Stimulated activated CD8-positive, alpha-beta memory T cell treated with anti-CD3 and anti-CD28 coated beads, Interleukin-4, amount 100 ng/mL, for 1 hour (primary cell): ENCODE measurements at places on chromosomes 4 and X.

GRCh38 chrX:84322083-84322827 lies 134.3 kb upstream of the RPS6KA6 start:
- DNase-seq: no peak

GRCh38 chr4:129994715-129995114 lies 898.8 kb downstream of the C4orf33 start:
- DNase-seq: no peak

GRCh38 chrX:146160443-146161203 lies 343.0 kb downstream of the SLITRK2 start:
- no peak for DNase-seq

DNA sequence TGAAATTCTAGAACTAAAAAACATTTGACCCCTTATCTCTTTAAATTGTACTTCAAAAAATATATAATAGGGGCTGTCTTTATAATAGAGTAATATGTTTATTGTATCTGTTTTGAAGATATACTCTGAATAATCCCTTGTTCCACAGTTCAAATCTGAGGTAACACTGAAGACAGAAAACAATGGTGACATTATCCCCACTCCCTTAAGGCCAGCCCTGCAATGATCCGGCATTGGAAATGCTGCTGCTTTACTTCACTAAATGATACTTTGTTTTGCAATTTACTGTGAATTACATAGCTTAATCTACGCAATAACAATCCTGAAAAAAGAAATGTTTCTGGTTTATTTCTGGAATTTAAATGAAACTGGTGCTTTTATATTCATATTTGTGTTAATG lies 34.4 kb upstream of the ZFP42 start:
- DNase-seq: no peak

DNA sequence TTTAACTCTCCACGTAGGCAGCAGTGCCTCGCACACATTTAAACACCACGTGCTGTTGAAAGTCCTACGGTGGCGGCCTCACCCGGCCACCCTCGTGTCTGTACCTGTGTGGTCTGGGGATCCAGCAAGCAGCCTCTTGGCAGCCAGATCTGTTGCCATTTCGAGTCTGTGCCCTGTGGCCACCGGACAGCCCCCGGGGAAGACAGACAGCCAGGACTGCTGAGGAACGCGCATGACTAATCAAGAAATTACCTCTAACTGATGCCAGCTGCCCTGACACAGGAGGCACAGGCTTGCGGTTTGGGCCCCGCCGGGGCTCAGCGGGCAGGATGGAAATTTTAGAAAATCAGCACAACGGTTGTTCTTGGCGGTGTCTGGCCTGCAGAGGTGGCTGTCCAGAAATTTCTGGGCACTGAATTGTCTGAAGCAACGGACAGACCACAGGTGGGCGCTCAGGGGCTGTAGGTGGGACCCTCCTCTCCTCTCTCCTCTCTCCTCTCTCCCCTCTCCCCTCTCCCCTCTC lies 15.6 kb upstream of the ASMTL start:
- DNase-seq: peak; percentile 67

GRCh38 chr4:41060352-41061334 lies 153.7 kb downstream of the APBB2 start:
- DNase-seq: no peak

GRCh38 chr4:4592414-4592813 lies 50.6 kb upstream of the STX18 start:
- no peak for DNase-seq

DNA sequence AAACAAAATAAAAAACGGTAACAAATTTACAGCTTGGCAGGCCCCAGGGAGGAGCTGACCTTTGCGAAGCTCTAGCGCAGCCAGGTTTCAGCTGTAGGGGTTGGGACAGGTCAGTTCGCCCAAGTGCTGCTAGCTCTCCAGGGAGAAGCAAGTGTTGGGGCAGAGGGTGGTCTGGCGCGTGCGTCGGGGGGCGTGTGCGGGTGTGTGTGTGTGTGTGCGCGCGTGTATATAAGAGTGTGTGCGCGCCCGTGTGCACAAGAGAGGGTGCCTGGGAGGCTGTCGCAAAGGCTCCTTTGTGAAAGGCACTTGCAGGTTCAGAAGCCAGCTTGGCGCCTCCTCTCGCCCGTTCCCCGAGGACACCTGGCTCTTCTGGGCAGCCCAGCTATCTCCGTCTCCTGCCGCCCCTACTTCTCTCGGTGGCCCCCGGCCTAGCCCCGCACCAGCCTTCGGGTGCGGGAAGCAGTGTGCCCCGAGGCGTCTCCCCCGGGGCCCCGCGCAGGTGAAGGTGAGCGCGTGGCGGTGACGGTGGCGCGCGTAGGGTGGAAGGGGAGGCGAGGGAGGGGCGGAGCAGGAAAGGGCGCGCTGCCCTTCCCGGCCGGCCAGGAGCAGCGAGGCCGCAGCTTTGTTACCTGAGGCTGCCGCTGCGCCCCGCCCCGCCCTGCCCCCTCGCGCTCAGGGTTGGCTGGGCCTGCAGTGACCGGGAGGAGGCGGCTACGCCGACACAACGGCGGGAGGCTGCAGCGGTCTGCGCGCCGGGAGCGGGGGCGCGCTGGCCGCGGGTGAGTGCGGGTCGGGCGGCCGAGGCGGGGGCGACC lies at the start of gene FHDC1:
Gene FHDC1, plus strand, starts transcription at position 693 of the 815 bp plus-strand sequence. CDS start 6,735 bp downstream, outside the sequence.
- DNase-seq: no peak

- no peak for DNase-seq
Measured at GRCh38 chr4:70651864-70652506, 14.3 kb downstream of the JCHAIN start.

DNA sequence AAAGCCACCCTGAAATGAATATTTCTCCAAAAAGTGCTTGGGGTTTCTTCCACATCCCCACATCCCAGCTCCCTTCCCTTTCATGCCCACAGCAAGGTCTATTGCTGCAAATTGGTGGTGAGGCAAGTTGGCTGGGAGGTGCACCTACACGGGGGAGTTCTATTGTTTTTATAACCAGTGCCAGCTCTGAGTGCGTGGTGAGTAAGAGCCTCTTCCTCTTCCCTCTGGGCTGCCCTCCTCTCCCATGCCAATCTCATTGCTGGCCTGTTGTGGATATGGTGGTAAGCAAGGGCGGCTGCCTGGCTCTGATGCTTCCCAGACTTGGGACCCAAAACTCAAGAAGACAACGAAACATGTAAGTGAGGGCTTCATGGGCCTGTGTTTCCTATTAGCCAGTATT lies 204.3 kb downstream of the SHROOM3 start:
- no peak for DNase-seq

- DNase-seq: no peak
Measured at GRCh38 chrX:24920769-24921168, 95.0 kb downstream of the ARX start.

- DNase-seq: no peak
Measured at GRCh38 chr4:75637176-75637575, 6.8 kb upstream of the CDKL2 start.

- DNase-seq: no peak
Measured at GRCh38 chr4:23956601-23957364, 66.9 kb upstream of the PPARGC1A start.

- no peak for DNase-seq
Measured at GRCh38 chrX:132533409-132533808, 44.6 kb upstream of the MBNL3 start.

- no peak for DNase-seq
Measured at GRCh38 chrX:51891821-51892551, 1.4 kb upstream of the MAGED1 start.

- DNase-seq: no peak
Measured at GRCh38 chr4:6152869-6153705, 47.3 kb downstream of the JAKMIP1 start.

GRCh38 chrX:25083661-25084060 lies 67.9 kb upstream of the ARX start:
- no peak for DNase-seq

GRCh38 chr4:145883101-145883694 lies 55.4 kb downstream of the ZNF827 start:
- DNase-seq: no peak

DNA sequence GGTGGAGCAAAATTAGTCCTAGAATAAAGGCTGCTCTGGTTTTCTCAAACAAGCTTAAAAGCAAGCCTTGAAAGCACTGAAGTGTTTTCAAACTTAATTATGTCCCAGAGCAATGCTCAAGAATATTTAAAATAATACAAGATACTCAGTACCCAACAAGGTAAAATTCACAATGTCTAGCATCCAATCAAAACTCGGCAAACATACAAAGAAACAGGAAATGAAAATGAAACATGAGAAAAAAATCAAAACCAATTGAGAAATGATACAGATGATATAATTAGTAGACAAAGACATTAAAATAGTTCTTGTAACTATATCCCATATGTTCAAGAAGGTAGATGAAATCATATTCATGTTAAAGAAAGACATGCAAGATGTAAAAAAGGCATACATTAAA lies 45.0 kb upstream of the MAML3 start:
- no peak for DNase-seq

DNA sequence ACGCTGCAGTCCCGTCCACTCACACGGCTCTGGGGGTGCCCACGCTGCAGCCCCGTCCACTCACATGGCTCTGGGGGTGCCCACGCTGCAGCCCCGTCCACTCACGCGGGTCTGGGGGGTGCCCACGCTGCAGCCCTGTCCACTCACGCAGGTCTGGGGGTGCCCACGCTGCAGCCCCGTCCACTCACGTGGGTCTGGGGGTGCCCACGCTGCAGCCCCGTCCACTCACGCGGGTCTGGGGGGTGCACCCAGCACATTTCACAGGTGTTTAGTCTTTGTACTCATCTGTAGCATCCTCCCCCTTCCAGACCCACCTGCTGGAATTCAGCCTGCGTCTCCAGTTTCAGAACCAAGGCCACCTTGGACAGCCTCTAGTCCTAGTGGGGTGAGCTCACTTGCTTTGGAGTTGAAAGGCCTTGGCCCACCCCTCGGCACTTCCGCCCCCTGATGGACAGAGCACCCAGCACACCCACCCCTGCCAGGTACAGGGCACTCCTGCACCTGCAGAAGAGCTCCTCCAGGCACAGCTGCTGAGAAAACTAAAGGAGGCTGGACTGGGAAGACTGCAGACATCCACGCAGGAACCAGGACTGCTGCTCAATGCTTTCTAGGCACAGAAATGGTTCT lies 73.0 kb downstream of the ABLIM2 start:
- DNase-seq: no peak

DNA sequence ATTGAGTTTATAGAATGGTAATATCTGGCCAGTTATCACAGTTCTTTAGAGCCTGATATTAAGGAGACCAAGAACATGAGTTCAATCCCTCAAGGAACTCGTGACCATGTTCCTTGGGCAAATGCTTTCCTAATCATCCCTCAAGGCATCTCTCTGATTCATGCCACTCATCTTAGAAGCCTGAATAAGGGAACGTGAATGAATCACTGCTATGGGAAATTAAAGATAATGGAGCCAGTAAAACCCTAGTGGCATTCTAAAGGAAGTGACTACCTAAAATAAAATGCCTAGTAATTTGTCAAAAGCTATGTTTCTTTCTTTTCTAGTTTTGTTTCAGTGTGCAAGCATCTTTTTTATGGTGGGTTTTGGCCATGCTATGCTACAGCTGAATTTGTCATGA lies 1161.3 kb downstream of the C4orf33 start:
- no peak for DNase-seq

DNA sequence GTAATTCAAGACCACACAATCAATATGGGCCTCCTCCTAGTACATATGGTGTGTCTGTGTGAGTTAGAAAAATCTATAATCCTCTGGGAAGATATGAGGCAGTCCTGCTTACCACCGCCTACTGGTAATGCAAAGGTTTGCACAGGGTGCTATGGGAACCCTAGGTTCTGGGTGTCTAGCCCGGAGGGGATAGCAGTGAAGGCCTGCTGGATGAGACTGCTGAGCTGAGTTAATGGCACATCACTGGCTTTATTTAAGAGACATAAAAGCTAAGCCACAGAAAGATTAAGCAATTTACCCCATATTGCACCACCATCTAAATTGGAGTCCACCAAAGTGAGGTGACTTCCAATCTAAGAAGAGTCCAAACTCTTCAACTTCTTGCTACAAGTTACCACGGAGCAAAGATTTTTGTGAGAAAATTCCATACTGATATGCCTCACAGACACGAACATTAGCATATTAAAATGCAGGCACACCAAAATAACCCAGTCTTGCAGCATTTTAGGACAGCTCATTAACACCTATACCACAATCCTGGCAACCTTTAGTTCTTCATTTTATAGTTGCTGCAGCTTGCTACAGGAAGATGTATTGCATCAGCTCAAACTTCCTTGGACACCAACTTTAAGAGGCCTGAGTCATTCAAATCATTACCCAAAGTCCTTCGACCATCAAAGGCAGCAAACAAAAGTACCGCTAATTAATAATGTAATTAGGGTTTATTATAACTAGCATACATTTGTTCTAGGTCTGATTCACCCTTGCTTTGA lies 13.7 kb downstream of the DGKK start:
- DNase-seq: no peak
